CD4-positive, alpha-beta T cell treated with Interferon gamma for 1 hour (primary cell): ENCODE measurements at places on chromosomes 13 and 19.

GRCh38 chr13:41694545-41695301, 237.4 kb downstream of the RGCC start:
- DNase-seq, result peak; percentile 10

DNA sequence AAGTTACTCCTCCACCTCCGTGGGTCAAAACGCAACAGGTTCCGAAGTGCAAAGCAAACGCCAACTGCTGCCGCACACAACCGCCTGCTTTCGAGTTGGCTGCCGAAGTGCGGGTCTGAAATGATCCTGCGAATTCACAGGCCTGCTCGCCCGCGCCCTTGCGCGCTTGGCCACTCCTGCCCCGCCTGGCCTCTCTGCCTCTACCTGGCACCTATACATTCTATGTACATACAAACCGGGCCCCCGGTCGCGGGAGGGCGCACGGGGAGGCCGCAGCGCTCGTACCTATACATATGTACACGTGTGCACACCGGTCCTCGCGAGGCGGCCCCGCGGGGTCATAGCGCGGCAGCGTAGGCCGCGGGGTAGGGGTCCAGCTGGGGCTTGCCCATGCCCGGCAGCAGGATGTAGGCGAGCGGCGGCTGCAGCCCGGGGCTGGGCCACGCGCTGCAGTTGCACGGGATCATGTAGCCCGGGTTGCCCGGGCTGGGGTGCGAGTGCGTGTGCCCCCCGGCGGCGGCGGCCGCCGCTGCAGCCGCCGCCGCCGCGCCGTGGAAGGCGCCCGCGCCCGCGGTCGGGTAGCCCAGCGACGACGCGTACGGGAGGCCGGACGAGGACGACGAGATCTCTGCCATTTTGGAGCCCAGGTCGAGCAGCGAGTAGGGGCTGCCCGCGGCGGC, 1.3 kb downstream of the SOX21 start:
- DNase-seq, result no peak

DNA sequence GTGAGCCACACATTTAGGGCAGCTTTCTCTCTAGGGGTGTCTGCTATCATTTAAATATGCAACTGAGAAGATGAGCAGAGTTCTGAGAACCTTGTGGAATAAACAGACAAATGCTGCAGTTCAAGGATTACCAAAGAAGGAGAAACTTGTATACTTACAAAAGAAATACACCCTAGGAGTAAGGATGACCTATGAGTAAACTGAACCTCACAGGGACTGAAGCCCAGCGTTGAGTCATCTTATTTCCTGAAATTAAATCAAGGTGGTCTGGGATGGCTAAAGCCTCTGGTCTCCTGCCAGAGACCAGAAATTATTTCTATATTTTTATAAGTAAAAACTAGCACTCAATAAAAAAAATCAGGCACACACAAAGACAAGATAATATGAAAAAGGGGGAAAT, 40.1 kb downstream of the FAM216B start:
- no peak for DNase-seq

GRCh38 chr13:110352735-110353134, 45.7 kb downstream of the COL4A2 start:
- no peak for DNase-seq

DNA sequence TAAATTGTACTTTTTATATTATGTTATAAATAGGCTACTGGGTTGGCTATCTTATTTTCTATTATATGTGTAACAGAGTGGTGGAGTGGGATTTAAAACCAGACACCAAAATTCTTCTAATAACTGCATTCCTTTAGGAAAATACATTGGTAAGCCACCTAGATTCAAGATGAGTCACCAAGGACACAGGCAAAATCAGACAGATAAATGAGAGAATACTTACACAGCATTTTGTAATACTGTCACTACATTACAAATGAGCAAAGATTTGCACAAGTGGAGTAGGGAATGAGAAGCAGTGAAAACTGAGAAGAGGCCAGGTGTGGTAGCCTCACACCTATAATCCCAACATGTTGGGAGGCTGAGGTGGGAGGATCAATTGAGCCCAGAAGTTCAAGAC, 6.2 kb upstream of the SPART start:
- DNase-seq, result no peak

DNA sequence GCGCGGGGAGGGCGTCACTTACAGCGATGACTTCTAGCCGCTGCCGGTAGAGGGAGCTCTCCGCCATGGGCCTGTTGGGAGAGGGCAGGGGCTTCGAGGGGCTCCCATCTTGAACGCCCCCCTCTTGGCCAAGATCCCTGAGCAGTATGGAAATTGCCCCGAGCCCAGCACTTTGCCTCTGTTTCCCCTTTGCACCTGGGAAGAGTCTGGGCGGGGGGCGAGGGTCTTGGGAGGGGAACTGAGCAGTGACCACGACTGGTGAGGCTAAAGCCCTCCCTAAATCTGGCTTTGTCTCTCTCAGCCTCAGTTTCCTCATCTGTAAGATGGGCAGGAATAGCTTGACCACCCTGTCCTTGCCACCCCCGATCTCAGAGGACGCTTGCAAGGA, 2.8 kb downstream of the PALM3 start:
- DNase-seq, result peak; percentile 31

DNA sequence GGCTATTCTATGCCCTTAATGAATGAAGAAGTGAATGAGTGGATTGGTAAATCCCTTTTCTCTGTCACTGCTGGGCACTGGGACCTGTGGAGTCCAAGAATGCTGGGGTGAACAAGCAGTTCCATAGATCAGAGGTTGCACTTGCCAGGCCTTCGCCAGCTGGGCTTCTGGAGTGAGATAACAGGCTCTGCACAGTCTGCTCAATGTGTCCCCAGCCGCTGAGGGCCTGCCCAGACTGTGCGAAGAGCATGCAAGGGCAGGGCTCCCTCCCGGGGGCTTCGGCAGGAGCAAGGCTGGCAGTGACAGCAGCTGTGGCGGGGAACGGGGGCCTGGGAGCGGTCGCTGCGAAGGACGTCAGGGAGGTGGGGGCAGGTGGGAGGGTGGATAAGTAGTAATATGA, 51.3 kb downstream of the ZNF536 start:
- no peak for DNase-seq

DNA sequence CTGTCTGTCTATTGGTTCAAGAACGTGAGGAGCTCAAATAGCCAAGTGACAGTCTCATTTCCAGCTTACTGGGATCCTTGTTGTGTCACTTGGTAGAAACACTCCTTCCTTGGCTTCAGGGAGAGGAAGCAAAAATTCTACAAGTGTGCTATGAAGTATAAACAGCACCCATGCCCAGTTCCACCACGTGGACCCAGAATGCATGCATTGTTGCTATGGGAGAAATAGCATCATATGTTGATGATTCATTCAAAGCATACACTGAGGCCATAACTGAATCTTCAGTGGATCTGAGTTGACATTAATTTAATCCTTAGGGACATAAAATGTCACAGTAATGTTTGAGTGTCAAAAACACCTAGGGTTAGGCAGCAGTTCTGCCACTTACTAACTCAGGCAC, 199.0 kb upstream of the RXFP2 start:
- no peak for DNase-seq

DNA sequence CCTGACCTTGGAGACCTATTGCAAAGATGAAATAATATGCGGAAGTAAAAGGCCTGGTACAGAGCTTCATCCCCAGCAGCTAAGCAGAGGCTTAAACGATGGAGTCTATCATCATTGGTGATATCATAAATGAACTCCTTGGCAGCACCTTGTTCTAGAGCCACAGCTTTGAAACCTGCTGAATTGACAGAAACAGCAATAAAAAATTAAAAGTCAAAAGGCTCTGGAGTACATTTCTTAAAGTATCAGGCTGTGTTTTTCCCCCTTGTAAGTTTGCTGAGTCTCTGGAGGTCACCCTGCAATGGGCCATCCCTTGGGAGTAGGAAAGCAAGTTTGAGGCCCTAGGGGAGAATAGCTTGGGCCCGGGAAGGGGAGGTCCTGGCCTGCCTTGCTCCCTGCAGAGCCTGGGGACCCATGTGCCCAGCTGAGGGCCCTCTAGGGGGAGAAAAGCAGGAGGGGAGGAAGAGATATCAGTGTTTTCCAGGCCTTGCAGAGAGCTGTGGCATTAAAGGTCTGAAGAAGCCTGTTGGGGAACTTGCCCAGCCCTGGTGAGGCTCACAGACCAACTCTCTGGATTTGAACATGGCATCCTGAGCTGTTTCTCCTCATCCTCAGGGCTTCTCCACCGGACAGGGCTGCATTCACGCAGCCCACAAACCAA, 416.1 kb downstream of the ZNF536 start:
- DNase-seq, result no peak

DNA sequence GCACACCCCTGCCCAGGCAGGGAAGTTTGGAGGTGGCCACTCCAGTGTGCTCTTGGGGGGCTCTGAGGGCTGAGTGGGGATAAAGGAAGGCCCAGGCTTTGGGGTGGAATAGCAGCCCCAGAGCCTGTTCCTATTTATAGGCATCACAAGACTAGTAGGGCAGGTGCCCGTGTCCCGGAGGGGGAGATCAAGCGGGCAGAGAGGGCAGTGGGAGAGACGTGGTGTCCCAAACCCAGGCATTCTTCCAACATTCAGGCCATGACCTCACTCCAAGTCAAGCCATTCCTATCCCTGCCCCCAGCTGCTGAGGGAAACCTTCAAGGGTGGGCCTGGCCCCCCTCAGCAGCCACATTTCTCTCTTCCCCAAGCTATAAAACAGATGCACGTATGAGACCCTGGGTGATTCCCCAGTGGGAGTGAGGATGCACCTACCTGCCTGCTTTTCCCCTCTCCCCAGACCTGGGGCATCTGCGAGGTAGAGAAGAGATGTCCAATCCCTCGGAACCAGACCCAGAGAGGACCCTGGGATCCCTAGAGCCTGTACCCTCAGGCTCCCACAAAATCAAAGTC, 3.9 kb downstream of the WIZ start:
- DNase-seq, result no peak

GRCh38 chr13:90547272-90547790, 800.2 kb upstream of the MIR17HG start:
- DNase-seq, result no peak

- DNase-seq, result no peak
Measured at GRCh38 chr19:21883516-21883915, 47.5 kb upstream of the ZNF43 start.

DNA sequence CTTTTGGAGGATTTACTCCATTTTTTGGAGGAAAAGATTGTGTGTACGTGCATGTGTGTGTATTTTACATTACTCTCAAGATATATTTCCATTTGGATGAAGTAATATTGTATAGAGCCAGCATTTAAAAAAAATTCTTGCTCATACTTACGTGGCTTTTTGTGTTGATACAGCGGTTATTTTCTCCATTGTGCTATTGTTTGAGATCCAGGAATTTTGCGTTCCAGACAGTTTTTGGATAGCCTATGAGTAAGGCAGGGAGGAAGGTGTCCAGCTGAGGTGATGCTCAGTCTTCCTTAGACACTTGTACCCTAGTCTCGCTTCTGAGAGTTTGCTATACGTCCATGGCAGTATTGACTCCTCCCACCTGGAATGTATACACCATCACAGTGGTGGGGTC, 92.2 kb upstream of the ARHGEF7 start:
- DNase-seq, result no peak

DNA sequence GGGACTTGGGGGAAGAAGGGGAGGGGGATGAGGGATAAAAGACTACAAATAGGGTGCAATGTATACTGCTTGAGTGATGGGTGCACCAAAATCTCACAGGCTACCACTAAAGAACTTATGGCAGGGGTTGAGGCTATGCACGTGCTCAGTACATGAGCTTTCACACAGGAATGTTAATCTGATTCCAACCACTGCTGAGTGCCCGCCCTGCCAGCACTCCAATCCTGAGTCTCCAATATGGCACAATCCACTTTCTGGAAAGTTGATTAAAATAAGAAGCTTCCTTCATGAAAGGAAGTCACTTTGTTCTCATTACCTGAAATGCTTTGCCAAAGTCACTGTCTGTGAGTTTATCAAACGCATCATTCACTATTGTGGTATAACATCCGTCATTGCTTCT, 463.0 kb downstream of the IRS2 start:
- no peak for DNase-seq

DNA sequence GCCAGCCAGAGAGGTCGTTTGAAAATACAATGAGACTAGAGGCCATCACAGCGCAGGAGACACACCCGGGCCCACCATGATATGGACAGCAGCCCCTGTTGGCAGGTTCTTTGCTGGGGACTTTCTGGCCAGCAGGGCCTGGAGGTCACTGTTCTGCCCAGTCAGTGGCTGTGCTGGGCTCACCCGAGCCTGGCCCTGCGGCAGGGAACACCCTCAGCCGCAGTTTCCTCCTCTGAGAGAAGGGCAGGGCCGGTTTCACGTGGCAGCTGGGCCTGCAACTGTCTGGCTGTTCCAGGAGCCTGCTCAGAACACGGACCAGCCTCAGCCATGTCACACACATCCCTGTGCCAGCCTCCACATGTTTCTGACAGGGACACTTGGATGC, 39.4 kb downstream of the ADPRHL1 start:
- DNase-seq, result no peak

- no peak for DNase-seq
Measured at GRCh38 chr13:24083722-24084421, 76.6 kb upstream of the SPATA13 start.

- no peak for DNase-seq
Measured at GRCh38 chr19:12995596-12996405, 526 bp downstream of the NFIX start.

GRCh38 chr19:5993201-5993600, 15.3 kb upstream of the RANBP3 start:
- DNase-seq, result no peak

- no peak for DNase-seq
Measured at GRCh38 chr19:9883231-9883758, 48.2 kb downstream of the PIN1 start.

DNA sequence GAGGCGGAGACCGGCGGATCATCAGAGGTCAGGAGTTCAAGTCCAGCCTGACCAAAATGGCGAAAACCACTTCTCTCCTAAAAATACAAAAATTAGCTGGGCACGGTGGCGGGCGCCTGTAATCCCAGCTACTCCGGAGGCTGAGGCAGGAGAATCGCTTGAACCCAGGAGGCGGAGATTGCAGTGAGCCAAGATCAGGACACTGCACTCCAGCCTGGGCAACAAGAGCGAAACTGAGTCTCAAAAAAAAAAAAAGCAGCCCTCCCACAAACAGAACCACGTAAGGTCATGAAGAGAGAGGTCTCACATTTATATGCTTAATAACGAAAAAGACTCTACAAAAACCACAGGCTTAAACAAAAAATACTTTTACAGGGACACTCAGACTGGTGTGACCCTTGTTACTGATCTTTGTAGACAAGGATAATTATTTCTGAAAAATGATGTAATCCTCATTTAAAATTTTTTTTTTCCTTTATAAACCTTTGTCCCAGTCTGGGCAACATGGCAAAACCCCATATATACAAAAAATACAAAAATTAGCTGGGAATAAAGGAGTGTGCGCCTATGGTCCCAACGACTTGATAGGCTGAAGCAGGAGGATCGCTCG, 909 bp upstream of the ZNF77 start:
- no peak for DNase-seq

GRCh38 chr19:45976178-45976577, 2.5 kb upstream of the NOVA2 start:
- DNase-seq, result no peak

GRCh38 chr19:54684527-54684926, 21.7 kb downstream of the LILRB4 start:
- no peak for DNase-seq

DNA sequence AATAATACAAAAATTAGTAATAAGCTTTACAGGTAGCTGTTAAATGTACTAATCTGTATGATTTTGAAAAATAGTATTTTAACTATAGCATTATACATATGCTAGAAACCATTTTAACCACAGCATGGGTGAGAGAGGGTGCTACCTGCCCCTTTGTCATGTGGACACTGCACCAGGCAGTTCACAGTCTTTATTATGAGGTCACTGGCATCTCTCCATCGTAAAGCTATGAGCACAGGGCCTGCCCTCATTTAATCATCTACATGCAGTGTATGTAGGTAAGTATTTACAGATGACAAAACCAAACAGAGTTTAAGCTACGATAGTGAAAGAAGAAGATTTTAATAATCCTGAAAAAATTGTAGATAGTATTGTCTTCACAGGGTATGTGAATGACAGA, 21.7 kb downstream of the EDNRB start:
- no peak for DNase-seq
